ENCODE measurements at places on chromosomes 16 and 17.

- DNase-seq, result no peak
These were observed 4.7 kb downstream of the TMEM106A start for GRCh38 chr17:43216369-43216761.

GRCh38 chr17:53659181-53659580 lies 163.5 kb upstream of the KIF2B start:
- no peak for DNase-seq

DNA sequence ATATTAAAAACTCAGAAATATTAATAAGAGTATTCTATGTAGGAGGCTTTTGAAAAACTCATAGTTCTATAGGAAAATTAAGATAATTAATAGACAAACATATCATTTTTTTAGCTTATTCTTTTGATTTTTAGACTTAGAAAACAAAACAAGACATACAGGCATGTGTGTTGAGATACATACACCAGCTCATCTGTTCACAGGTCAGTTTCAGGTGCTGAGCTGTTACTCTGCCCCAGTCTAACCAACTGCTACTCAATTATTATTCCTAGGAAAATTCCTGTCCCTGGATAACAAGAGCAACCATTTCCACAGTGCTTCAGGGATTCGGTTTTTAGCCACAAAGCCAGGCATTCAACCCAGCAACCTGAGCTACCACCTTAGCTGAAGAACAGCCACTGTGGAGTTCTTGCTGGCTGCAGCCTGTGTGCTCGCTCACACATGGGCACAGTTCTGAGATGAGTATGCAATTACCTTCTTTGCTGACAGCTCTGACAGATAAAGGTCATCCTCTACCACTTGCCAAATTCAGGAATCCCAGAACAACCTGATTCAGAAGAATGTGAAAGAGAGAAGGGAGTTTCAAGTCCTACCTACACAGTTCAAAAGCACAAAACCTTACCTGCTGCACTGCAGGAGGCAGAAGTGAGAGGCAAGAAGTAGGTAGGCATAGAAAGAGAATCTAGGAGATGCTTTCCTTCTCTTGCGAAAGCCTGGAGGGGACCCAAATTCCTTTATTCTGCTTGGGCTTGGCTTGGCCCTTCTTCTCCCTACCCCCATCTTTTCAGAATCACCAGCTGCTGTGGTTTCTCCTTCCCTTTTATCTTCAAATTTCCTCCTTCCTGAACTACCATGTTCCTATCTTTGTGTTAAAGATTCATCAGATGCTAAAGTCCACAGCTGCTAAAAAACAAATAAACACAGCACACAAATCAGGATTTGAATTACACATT lies 62.7 kb downstream of the TEX2 start:
- no peak for DNase-seq

DNA sequence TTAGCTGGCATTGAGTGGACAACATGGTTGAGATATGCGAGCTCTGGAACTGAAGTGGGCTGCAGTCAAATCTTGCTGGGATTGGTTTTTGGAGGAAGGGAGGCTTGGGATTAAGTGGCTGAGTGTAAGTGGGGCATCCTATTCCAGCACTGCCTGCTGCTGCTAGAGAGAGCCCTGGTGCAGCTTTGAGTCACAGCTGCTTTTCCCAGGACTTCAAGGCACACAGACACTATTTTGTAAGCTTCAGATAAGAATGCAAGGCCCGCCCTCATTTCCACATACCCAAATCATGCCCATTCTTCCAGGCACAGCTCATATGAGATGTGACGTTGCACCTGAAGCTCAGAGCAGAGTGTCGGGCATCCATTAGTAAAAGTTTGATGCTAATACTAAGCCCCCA lies 10.2 kb upstream of the MAF start:
- no peak for DNase-seq

DNA sequence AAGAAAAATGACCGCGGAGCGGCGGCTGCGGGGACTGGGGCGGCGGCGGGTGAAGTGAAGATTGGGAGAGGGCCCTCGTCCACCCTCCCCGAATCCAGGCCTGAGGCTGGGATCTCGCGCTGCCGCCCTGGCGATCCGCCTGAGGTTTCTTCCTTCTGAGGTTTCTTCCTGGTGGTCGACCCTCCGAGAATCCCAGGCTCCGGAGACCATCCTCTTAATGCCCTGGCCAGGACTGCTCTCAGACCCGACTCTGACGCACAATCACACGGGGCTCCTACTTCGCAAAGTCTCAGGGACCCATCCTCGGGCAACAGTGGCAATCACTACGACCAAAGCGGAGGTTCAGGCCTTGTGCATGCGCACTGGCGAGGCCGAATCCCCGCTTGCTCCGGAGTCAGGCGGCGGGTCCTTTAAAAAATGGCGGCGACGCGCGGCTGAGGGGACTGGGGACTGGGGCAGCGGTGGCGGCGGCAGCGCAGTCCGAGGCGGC lies 18.0 kb upstream of the KCNJ18 start:
- no peak for DNase-seq
